Esophagus squamous epithelium (tissue), 5 donors: ENCODE measurements at places on chromosomes 4 and X.

DNA sequence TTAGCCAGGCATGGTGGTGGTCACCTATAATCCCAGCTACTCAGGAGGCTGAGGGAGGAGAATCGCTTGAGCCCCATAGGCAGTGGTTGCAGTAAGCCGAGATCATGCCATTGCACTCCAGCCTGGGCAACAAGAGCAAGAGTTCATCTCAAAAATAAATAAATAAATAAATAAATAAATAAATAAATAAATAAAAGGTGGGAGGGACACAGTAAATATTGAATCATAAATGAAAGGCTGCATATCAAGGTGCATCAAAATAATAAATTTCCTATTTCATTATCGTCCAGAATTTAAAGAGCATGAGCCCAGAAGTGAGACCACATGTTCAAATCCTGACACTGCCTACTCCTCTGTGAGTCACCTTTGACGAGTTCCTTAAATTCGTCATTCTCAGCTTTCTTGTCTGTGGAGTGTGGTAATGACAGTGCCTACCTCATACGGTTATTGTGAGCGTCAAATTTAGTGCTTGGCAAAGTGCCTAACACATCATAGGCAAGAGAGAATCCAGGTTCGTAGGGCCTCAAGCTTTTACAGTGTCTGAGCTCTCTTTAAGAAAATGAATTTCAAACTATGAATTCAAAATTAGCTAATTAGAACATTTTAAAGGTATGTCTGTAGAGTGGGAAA, 49.9 kb downstream of the IL15 start:
- H3K4me1 ChIP-seq = no peaks in the 10 kb centered on the region
- H3K36me3 ChIP-seq = peaks cover 17% of the 10 kb centered on the region
- no peaks in the 10 kb centered on the region for H3K27me3 ChIP-seq
- H3K27ac ChIP-seq = peak overlapping the region; percentile 35
- DNase-seq = no peak
- no peak overlapping the region for H3K4me3 ChIP-seq

DNA sequence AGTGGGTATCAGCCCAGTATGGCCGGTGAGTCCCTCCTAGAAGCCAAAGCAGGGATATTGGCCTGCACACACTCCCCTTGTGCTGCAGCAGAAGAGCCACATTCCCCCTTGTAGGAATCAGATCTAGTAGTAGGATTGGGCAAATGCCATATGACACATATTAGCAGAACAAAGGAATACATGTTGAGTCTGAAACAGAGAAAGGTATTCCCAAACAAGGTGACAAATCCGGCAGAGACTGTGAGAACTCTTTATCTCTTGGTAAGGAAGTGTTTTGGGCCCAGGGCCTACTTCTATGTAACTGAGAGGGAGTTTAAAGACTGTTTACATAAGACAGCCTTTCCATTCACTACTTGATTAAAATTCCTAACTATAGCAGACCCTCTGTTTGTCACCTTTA, 1382.0 kb downstream of the FAM133A start:
- no peak for DNase-seq
- H3K36me3 ChIP-seq = no peaks in the 10 kb centered on the region
- no peak overlapping the region for H3K27ac ChIP-seq
- no peaks in the 10 kb centered on the region for H3K27me3 ChIP-seq
- no peak overlapping the region for H3K4me3 ChIP-seq

GRCh38 chrX:123920105-123920785, 41.3 kb upstream of the STAG2 start:
- no peaks in the 10 kb centered on the region for H3K36me3 ChIP-seq
- no peak overlapping the region for H3K27ac ChIP-seq
- no peak overlapping the region for H3K4me3 ChIP-seq
- no peak for DNase-seq
- no peaks in the 10 kb centered on the region for H3K4me1 ChIP-seq

DNA sequence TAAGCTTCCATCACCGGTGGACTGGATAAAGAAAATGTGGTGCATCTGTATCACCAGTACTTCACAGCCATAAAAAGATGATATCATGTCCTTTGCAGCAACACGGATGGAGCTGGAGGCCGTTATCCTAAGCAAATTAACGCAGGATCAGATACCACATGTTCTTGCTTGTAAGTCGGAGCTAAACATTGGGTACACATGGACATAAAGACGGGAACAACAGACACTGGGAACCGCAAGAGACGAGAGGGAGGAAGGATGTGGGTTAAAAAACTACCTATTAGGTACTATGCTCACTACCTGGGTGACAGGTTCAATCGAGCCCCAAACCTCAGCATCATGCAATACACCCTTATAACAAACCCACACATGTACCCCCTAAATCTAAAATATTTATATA, 16.3 kb upstream of the IDS start:
- no peak overlapping the region for H3K27ac ChIP-seq
- DNase-seq = no peak
- no peak overlapping the region for H3K4me3 ChIP-seq

GRCh38 chr4:10296730-10297129, 160.5 kb downstream of the ZNF518B start:
- H3K36me3 ChIP-seq = no peaks in the 10 kb centered on the region
- H3K4me1 ChIP-seq = peaks cover 10% of the 10 kb centered on the region
- no peak for DNase-seq
- no peaks in the 10 kb centered on the region for H3K27me3 ChIP-seq

- no peak overlapping the region for H3K4me3 ChIP-seq
- H3K27ac ChIP-seq = no peak overlapping the region
- H3K36me3 ChIP-seq = no peaks in the 10 kb centered on the region
- H3K4me1 ChIP-seq = no peaks in the 10 kb centered on the region
Measured at GRCh38 chrX:120791013-120791643, 84.5 kb downstream of the CT47B1 start.

DNA sequence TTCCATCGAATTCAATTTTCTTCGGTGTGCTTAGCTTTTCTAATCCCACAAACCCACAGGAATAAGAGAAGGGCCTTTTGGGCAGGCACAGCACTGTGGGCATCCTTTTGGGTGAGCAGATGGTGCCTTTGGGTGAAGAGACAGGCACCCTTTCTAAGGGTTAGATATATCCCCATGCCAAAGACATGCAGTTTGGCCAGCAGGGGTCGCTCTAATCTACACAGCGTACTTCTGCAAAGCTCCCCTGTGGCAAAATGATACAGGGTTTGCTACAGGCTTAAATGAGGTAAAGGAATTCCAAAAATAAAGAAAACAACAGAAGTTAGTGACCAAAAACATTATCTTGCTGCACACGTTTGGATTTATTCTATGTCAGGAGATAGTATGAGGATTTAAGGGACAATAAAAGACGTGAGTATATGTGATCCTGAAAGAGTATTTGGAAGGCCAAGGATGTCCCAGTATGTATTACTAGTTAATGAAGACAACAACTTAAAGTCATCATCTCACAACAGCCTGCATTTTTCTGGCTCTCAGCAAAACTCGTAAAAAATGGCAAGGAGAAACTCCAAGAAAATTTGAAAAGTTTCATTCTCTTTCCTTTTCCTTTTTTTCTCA, 49.5 kb downstream of the PHEX start:
- no peak overlapping the region for H3K27ac ChIP-seq
- no peaks in the 10 kb centered on the region for H3K27me3 ChIP-seq
- no peaks in the 10 kb centered on the region for H3K36me3 ChIP-seq
- DNase-seq = no peak
- H3K4me3 ChIP-seq = no peak overlapping the region

GRCh38 chr4:180141734-180142133, 2101.5 kb upstream of the TENM3 start:
- no peak overlapping the region for H3K27ac ChIP-seq
- no peak for DNase-seq
- no peaks in the 10 kb centered on the region for H3K4me1 ChIP-seq
- H3K4me3 ChIP-seq = no peak overlapping the region

GRCh38 chr4:10347815-10348214, 109.4 kb downstream of the ZNF518B start:
- peaks cover 10% of the 10 kb centered on the region for H3K27me3 ChIP-seq
- no peaks in the 10 kb centered on the region for H3K4me1 ChIP-seq
- no peak overlapping the region for H3K27ac ChIP-seq
- H3K36me3 ChIP-seq = no peaks in the 10 kb centered on the region

GRCh38 chr4:159899596-159899995, 796.7 kb downstream of the RAPGEF2 start:
- H3K27me3 ChIP-seq = no peaks in the 10 kb centered on the region
- no peaks in the 10 kb centered on the region for H3K4me1 ChIP-seq
- H3K27ac ChIP-seq = no peak overlapping the region
- H3K4me3 ChIP-seq = no peak overlapping the region

- H3K36me3 ChIP-seq = no peaks in the 10 kb centered on the region
- no peaks in the 10 kb centered on the region for H3K4me1 ChIP-seq
- H3K4me3 ChIP-seq = no peak overlapping the region
- H3K27ac ChIP-seq = no peak overlapping the region
Measured at GRCh38 chr4:164012396-164013027, 518.0 kb downstream of the TMA16 start.

- no peak overlapping the region for H3K4me3 ChIP-seq
- H3K27ac ChIP-seq = peak overlapping the region; percentile 78
- H3K27me3 ChIP-seq = no peaks in the 10 kb centered on the region
- no peaks in the 10 kb centered on the region for H3K36me3 ChIP-seq
- DNase-seq = no peak
- H3K4me1 ChIP-seq = no peaks in the 10 kb centered on the region
Measured at GRCh38 chr4:152719801-152720556, 40.2 kb upstream of the TMEM154 start.

GRCh38 chr4:148845609-148846008, 403.4 kb upstream of the NR3C2 start:
- H3K4me1 ChIP-seq = no peaks in the 10 kb centered on the region
- H3K36me3 ChIP-seq = no peaks in the 10 kb centered on the region
- no peaks in the 10 kb centered on the region for H3K27me3 ChIP-seq
- no peak overlapping the region for H3K4me3 ChIP-seq

GRCh38 chr4:112327965-112328733, 31.0 kb downstream of the ALPK1 start:
- no peak overlapping the region for H3K27ac ChIP-seq
- H3K4me3 ChIP-seq = no peak overlapping the region
- DNase-seq = no peak
- H3K27me3 ChIP-seq = no peaks in the 10 kb centered on the region
- H3K4me1 ChIP-seq = no peaks in the 10 kb centered on the region

- no peaks in the 10 kb centered on the region for H3K27me3 ChIP-seq
- H3K27ac ChIP-seq = no peak overlapping the region
- H3K4me1 ChIP-seq = peaks cover 10% of the 10 kb centered on the region
- no peak overlapping the region for H3K4me3 ChIP-seq
- DNase-seq = no peak
Measured at GRCh38 chr4:40915318-40916217, 165.8 kb downstream of the NSUN7 start.

DNA sequence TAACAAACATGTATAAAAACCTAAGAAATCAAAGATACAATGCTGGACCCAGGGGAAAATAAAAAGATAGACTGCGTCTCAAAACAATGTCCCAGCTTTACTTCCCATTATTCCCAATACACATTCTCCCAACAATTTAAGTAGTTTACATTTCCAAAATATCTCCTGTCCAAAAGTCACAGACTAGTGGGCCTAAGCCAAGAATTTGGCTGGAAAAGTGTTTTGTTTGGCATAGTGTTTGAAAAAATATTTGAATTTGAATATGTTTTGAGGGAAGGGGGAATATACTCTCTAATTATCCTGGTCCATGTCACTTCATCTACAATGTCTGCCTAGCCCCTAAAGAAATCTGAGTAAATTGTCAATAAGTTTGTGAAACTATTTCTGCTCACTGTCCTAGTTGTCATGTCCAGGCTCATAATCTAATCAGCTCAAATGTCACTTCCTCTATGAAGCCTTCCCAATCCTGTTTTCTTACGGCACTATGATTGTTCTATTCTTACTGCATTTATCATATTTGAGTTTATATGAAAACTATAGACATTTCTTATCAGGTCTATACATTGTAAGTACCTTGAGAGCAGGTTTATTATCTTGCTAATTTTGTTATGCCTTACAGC, 74.4 kb downstream of the SEC24D start:
- H3K27ac ChIP-seq = peak overlapping the region; percentile 57
- H3K27me3 ChIP-seq = no peaks in the 10 kb centered on the region
- H3K36me3 ChIP-seq = peaks cover 4% of the 10 kb centered on the region
- DNase-seq = no peak

DNA sequence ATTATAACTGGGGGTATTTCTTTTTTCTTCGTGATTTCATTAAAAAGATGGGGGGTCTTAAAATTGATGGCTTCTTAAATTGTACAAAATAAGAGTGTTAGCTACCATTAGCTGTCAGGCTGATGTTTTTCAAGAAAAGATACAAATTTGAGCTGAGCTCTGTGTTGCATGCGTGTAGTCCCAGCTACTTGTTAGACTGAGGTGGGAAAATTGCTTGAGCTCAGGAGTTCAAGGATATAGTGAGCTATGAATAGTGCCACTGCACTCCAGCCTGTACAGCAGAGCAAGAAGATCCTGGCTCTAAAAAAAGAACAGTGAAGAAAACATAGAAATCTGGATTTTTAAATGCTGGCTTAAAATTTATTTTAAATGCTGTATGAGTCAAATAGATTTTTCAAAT, 13.0 kb downstream of the USO1 start:
- no peaks in the 10 kb centered on the region for H3K36me3 ChIP-seq
- H3K27me3 ChIP-seq = no peaks in the 10 kb centered on the region
- no peak overlapping the region for H3K4me3 ChIP-seq
- no peak overlapping the region for H3K27ac ChIP-seq
- no peaks in the 10 kb centered on the region for H3K4me1 ChIP-seq

DNA sequence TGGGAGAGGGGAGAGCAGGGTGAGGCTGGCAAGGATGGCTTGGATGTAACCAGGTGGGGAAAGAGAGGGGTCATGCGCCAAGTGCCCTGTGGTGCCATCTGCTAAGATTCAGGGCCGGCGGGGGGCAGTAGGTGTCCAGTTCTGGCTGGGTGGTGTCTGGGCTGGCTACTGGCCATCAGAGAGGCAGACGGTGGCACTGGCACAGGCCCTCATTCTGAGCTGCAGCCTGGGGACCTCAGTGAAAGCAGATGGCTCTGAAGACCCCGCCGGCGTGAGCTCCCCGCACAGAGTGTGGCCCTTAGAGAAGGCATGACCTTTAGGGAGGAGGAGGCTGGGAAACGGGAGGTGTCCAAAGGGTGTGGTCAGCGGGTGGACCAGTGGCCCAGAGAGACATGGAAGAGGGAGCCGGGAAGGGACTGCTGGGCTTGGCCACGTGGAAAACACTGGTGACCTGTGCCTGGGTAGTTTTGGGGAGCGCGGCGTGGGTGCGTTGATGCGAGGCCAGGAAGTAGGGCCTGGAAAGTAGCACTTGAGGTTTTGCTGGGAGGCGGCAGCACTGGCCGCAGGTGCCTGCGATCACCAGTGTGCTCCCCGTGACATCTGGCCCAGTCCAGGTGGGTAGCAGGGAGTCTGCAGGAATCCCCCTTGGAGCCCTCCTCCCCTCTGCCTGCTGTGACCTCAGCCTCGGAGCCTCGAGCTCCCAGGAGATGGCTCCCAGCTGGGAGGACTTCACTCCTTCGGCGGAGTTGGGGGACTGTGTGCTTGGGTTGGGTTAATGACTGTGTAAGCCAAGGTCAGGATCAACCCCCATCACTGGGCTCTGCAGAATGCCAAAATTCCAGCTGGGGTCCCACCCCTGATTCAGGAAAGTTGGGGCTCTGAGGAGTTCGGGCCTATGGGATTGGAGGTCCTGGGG, 9.3 kb upstream of the SH3TC1 start:
- peaks cover 65% of the 10 kb centered on the region for H3K4me1 ChIP-seq
- H3K36me3 ChIP-seq = no peaks in the 10 kb centered on the region
- no peak for DNase-seq
- H3K4me3 ChIP-seq = no peak overlapping the region
- H3K27ac ChIP-seq = peak overlapping the region; percentile 87

GRCh38 chr4:76705472-76705871, 192.5 kb downstream of the SOWAHB start:
- no peak overlapping the region for H3K27ac ChIP-seq
- DNase-seq = no peak
- no peaks in the 10 kb centered on the region for H3K36me3 ChIP-seq
- no peak overlapping the region for H3K4me3 ChIP-seq
- peaks cover 16% of the 10 kb centered on the region for H3K4me1 ChIP-seq
